ENCODE measurements at places on chromosomes 13 and 19.

- no peak for DNase-seq
Observed at GRCh38 chr13:26222520-26223046, 469 bp upstream of the RNF6 start.

- DNase-seq, result no peak
Observed at GRCh38 chr13:50441130-50441529, 402.4 kb downstream of the DLEU7 start.

DNA sequence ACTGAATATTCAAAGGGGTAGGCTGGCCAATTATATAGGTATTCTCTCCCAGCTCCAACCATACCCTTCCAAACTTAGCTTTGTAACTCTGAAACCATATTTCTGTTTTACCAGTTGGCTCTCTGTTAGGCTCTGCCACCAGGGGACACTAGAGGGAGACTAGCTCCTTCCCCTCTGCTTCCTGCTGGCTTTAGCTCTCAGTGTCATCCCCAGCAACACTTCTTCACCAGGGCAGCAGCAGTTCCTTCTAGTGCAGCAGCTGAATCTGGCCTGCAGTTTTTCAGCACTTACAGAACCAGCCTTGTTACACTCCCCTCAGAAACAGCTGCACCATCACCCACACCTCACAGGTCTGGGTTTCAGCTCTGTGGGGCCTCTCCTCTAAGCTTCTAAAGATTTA, 51.0 kb upstream of the DOCK9 start:
- peak; percentile 4 for DNase-seq

DNA sequence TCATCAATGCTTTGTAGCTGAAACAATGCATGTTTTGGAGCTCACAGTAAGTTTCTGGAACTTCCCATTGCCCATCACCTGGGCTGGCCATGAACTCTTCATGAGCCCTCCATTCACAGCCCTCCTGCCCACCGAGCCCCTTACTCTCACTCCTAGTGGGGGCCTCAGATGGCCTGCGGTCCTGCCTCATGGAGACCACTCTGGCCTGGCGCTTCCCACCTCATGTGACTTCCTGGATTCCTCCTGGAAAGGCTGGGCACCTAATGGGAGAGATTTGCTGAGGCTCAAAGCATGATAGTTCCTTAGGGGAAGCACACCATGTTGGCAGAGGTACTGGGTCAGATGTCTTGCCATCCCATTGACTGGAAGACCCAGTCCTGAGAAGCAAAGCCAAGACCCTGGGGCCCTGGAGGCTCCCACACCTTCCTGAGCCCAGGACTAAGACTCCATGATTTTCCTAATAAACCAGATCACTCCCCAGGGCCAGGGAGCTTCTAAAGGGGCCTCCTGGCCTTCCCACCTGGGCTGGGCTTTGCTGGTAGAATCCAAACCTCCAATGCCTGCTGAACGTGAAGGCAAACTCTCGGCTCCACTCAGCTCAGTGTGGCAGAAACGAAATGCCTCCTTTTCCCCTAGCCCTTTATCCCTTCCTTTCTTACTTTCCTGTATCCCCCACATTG, 49.4 kb upstream of the ZNF536 start:
- no peak for DNase-seq

- DNase-seq, result no peak
Observed at GRCh38 chr19:16372065-16372915, 47.7 kb downstream of the KLF2 start.

DNA sequence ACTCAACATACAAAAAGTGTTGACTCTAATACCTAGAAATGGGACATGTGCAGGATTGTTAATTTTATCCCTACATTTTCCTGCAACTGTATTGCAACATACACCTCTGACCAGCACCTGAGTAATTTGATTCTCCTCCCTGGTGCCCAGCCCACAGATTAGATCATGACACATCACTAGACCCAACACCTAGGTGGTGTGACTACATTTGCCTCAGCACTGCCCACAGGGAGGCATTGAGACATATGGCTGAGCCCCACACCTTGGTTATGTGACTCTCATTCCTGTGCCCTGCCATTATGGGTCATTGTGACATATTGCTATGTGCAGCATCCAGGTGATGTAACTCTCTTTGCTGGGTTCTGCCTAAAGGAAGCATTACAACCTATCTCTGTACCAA, 13.2 kb upstream of the ZNF254 start:
- no peak for DNase-seq

- no peak for DNase-seq
Observed at GRCh38 chr13:33401238-33401637, 115.7 kb upstream of the STARD13 start.

DNA sequence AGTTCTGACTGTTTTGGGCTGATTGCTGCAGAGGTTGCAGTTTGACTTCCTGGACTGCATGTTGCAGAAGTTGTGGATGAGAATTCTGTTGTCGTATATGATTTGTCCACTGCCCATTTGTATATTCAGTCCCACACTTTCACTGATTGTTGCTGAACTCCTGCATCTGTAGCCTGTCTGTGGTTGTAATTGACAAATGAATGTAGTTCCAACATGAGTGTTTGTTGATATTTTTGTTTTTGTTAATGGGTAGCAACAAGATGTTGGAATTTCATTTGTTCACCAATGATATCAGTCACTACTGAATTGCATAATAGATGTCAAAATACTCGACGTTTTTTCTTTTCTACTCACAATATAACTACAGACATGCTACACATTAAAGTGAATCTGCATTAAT, 533.9 kb downstream of the DCT start:
- DNase-seq, result no peak

GRCh38 chr19:31283701-31284100, 65.5 kb downstream of the TSHZ3 start:
- no peak for DNase-seq

DNA sequence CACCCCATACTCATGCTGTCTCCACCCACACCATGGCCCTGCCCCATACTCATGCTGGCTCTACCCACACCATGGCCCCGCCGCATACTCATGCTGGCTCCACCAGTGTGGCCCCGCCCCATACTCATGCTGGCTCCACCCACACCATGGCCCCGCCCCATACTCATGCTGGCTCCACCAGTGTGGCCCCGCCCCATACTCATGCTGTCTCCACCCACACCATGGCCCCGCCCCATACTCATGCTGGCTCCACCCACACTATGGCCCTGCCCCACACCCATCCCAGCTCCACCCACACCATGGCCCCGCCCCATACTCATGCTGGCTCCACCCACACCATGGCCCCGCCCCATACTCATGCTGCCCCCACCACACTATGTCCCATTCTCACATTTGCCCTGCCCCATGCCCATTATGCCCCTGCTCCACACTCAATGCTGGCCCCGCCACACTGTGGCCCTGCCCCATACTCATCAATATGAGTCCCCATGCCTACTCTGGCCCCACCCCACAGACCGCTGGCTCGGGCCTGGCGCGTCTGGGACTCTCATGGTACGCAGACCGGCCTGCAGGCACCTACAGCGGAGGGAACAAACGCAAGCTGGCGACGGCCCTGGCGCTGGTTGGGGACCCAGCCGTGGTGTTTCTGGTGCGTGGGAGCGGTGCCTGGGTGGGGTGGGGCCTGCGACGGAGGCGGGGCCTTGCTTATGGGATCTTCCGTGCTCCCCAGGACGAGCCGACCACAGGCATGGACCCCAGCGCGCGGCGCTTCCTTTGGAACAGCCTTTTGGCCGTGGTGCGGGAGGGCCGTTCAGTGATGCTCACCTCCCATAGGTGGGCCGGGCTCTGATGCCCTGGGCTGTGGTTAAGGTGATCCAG, 3.7 kb upstream of the ARHGAP45 start:
- no peak for DNase-seq

- peak; percentile 58 for DNase-seq
Observed at GRCh38 chr19:46211201-46211881, 18.2 kb upstream of the IGFL1 start.

DNA sequence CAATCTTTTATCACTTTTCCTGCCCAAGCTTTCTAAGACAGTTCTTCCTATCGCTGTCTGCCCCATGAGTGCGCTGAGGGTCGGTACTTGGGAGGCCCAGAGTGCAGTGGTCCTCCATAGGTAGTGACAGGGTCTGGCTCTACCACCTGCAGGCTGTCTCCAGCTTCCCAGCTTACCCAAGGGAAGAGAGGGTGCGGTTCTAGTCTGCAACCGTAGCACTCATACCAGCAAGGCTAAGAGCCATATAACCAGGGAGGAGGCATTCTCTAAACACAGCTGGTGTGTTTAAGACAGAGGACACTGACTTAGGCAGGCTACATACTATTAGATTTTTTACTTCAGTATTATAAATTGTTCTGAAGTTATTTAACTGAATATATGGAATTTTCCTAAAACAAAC, 8.2 kb downstream of the PROZ start:
- DNase-seq, result no peak

GRCh38 chr19:18514800-18515682, 6.8 kb downstream of the ELL start:
- DNase-seq, result no peak

- DNase-seq, result no peak
Observed at GRCh38 chr19:50666346-50667176, 17.3 kb downstream of the C19orf81 start.

- DNase-seq, result no peak
Observed at GRCh38 chr13:100535426-100536135, 53.0 kb downstream of the GGACT start.

- no peak for DNase-seq
Observed at GRCh38 chr19:2770055-2771013, 12.7 kb downstream of the SGTA start.

GRCh38 chr13:28299916-28300315, 161.6 kb downstream of the PAN3 start:
- DNase-seq, result no peak

DNA sequence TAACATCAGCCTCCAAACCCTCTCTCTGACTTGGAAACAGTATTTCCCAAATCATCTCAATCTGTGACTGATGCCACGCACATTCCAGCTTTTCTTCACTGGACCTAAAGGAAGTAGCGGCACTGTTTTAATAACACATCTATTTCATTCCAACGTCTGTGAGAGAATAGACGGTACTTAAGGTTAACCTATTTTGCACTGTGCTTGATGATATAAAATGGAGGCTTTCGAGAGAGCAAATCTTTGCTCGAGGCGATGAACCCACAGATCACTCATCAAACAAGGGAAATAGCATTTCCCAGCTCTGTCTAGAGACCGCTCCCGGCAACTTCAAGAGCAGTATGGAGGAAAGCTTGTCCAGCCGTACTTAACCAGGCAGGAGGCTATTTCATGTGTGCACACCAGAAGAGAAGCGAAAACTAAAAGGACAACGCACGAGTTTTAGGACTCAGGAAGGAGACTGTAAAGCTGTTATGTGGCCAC, 2.9 kb downstream of the UBL3 start:
- peak; percentile 43 for DNase-seq

DNA sequence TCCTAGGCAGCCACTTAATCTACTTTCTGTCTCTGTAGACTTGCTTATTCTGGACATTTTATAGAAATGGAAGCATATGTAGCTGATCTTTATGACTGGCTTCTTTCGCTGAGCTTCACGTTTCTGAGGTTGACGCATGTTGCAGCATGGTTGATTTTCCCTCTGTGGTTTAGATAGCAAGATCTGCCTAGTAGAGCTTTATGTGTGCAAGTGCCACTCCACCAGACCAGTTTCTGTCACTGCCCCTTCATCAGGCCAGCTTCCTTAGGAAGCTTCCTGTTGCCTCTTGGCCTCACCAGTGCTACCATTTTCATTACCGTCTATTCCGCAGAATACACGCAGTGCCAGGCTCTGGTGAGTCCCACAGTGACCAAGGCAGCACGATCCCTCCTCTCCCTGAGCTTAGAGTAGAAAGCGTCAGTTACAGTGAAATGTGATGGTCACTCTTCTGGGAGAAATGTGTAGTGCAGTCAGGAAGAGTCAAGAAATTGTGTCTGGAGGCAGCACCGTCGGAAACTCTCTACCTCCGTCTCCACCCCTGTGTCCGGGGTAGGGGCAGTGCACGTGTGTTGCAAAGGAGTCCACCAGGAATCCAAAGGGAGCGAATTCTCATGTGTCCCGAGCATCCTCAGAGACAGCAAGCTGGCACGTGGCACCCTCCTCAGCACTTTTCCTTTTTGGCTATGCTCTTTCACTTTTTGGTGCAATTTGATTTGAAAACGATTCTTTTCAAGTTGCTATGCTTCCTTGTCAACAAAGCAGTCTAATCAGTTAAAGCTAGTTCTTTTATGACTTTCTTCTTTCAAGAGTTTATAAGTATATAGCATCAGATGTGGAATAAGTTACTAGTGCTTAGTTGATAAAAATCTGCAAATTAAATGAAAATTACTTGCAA, 45.4 kb upstream of the GPR183 start:
- no peak for DNase-seq

- no peak for DNase-seq
Observed at GRCh38 chr19:16445238-16446107, 26.3 kb downstream of the EPS15L1 start.

DNA sequence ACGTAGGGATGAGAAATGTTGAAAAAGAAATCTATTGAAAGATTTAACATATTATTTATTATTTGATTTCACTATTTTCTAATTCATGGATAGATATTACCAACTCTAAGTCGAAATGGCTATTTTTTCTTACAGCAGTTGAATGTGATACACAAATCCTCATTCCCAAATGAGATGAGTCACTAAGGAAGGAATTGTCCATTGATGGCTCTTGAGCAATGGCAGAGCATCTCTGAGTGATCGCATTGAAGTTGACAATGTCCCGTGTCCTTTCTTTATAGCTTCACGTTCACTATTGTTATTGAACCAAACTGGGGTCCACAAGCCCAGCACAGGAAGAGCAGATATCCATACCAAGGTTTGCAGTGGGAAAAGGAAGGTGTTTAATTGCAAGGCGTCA, 648.3 kb upstream of the SPRY2 start:
- no peak for DNase-seq

GRCh38 chr19:582497-583197, 7.0 kb upstream of the HCN2 start:
- no peak for DNase-seq

GRCh38 chr13:29857085-29857484, 6.7 kb upstream of the UBL3 start:
- no peak for DNase-seq

GRCh38 chr13:25945596-25945995, 106.2 kb downstream of the SHISA2 start:
- DNase-seq, result peak; percentile 9

DNA sequence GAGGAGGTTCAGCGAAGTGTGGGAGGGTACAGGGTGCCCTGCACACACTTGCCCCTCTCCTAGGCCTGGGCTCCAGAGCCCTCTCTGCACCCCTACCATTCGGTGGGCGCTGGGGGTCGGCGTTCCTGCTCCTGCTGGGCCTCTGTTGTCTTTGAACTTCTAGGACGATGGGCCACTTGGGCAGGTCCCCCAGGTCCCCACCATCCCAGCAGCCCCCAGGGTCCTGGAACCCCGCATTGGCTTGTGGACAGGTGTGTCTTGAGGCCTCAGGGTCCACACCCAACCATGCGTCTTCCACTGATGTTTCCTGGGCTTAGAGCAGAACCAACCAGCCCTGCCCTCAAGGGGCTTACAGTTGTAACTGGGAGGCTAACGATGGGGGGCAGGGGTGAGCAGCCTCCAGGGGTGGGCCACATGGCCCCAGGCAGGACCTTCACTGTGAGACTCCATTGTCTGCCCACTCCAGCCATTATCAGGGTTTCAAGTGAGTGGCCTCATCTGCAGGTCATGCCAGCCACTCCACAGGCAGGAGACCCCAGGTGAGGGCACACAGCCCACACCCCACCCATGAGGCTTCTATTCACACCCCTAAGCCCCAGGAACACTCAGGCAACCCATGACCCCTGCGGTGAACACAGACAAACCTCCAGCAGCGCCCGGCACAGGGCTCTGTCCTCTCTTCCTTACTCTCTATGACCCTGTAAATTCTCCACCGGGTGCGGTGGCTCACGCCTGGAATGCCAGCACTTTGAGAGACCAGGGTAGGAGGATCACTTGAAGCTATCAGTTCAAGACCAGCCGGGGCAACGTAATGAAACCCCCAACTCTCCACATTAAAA, 2.0 kb upstream of the KLF16 start:
- DNase-seq, result no peak

GRCh38 chr19:1361601-1362386, 21.9 kb upstream of the NDUFS7 start:
- peak; percentile 56 for DNase-seq
